ENCODE measurements at places on chromosomes 5 and 9. TPM values are rescaled to one million over a fixed set of nuclear protein-coding genes. Genes with fewer than 3 reads are reported as not detected.
A peak's percentile ranks its signal among the peaks of the same experiment; 100 is the strongest.

GRCh38 chr5:132684922-132685720, 11.3 kb downstream of the IL4 start:
- no peak for DNase-seq

DNA sequence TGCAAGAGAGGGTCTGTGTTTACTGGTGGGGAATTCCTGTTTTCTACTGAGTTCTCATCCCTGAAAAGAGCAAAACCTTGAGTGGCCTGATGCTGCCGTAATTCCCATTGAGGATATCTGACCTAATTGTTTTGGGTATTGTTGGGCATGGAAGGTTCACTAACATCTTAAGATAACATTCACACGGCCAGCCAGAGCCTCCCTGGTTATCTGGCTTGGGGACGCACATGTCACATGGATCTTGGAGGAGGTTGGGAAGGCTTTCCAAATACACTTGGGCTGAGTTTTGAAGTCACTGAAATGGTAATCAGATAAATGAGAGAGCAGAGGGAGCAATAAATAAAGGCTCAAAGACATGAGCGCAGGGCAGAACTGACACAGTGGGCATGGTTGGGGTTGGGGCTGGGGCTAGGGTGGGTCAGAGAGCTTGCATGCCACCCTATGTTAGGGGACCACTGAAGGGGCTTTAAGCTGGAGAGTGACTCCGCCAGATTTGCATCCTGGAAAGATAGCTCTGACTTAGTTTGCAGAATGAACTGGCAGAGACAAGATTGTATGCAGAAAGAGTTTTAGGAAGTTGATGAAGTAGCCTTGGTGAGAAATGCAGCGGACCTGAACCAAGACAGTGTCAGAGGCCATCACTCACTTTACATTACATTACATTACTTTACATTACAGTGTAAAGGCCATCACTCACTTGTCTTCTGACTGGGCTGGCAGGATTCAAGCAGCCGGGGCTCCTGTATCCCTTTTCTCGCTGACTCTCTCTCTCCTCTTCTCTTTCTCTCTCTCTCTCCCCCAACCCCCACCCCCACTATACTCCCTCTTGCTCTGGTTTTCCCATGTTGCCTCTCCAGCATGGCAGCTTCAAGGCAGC, 24.2 kb downstream of the SLC1A1 start:
- no peak for DNase-seq

- no peak for DNase-seq
Measured at GRCh38 chr5:157594675-157595459, 19.3 kb upstream of the ADAM19 start.

DNA sequence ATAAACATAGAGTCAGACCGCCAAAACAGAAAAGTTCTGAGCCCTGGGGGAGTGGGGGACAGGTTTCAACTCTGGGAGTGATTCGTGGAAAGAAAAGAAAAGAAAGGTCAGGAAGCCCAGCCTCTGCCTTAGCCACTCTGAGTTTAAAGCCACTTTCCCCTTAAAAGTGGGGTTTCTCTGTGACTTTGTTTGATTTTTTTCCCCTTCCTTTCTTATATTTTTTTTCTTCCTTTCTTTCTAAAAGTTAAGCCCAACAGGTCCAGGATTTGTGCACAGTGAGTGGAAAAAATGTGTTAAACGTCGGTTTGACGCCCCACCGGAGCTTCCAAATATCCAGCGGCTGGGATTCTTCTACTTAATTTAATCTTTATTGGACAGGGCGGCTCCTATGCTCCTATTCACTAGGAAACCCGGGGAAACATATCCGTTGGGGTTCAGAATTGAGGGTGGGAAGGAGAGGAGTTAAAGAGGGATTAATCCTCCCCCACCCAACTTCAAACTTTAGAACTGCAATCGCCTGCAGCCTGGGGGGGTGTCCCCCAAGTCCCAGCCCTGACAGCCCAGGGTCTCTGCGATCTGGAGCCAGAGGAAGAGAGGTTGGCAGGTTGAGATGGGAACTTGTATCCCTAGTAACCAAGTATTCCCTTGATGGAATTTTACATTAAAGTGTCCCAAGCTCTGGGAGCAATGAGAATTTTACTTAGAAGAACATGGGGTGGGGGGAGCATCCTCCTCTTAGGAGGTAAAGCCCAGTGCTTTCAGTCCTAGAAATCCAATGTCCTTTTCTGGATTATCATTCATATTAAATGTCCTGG, 6.3 kb downstream of the NR2F1-AS1 start:
- no peak for DNase-seq

DNA sequence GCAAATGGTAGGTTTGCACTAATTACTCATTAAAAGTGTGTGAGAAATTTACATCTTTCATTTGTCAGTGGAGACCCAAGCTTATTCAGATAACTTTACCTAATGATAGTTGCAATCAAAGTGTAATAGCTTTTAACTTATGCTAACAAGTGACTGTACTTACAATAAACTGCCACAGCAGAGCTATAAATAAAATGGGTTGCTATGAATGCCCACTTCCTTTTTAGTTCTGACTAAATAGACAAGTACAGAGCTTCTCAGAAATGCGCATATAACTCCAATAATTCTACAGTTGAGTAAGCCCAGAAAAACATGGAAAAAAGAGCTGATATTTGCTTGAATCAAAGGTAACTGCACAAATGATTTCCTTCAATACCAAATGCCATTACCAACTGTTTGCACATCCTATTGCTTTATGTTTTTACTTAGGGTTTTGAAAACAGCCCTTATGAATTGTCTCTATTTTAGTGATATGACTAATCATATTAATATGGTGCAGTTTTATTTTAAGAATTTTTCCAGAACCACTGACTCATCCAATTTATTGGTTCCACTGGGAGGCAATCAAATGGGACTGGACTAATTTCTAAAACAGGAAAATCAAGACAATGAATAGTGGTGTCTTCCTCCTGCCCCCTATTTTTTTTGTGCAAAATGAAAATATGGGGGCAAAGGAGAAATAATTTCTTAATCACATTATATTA, 84.1 kb downstream of the PPP2R2B start:
- peak; percentile 29 for DNase-seq

GRCh38 chr5:4189317-4189716, 593.7 kb downstream of the IRX1 start:
- peak; percentile 1 for DNase-seq

- no peak for DNase-seq
Measured at GRCh38 chr5:156838961-156839360, 11.1 kb upstream of the PPP1R2B start.

GRCh38 chr5:135642934-135643333, 64.1 kb upstream of the CXCL14 start:
- no peak for DNase-seq

DNA sequence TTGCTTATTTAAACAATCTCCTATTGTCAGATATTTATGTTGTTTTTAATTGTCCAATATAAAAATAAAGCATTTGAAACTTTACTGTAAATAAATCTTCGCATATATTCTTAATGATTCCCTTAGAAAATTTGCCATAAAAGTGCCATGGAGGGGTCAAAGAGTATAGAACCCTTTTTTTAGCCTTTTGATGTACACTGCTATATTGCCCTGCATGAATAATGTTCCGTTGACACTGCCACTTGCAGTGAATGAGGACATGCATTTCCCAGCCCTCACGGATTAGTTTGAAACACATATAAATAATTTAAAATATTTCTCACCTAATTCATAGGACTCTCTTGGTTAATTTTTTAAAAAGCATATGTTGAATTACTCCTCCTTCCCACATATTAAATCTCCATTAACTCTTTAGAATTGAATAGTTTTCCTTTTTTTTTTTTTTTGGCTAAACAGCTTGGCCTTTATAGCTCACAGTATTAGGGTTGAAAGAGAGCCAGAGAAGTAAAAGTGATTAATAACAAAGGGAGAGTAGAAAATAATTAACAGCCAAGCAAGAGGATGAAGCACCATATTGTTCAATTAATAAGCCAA, 129.8 kb upstream of the SGCD start:
- DNase-seq, result no peak

- peak; percentile 90 for DNase-seq
Measured at GRCh38 chr5:61286446-61287132, 45.5 kb upstream of the ZSWIM6 start.

DNA sequence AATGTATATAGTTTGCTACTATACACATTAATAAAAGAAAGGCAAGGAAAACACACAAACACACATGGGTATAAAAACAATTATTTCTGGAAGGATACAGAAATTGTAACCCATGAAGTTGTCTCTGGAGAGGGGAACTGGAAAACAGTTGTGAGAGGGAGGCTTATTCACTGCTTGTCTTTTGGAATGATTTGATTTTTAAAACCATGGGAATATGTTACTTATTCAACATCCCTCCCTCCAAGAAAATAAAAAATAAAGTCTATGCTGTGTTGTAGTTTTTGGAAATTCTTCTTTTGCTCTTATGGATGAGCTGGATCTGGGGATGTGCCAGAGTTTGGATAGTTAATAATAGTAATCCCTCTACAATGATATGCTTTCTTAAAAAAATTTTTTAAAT, 6.0 kb upstream of the C1QTNF2 start:
- DNase-seq, result no peak

DNA sequence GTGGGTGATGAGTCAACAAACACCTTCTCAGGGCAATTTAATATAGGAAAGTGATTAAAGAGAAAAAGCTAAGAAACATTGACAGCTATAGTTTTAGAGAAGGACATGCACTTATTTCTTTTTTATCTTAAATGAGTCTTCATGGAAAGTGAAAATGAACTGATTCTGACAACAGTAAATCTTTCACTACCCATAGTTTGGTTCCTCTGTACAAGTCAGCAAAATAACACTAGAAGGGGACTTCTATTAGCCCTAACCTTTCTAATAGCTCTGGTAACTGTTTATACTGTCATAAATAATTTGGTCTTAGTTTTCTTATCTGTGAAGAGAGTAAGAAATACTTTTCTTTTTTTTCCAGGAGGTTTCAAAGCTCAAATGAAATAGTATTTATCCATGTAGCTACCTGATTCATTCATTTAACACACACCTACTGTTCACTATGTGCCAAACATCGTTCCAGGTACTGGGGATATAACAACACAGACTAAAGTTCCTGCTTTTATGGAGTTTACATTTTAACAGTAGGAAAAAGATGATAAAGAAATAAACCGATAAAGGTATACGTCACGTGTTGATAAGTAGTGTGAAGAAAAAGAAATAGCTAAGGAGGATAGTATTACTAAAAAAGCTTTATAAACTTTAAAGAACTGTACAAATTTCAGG, 148.2 kb downstream of the PCSK1 start:
- no peak for DNase-seq

GRCh38 chr5:89972901-89973300, 436.7 kb downstream of the CETN3 start:
- DNase-seq, result peak; percentile 34

DNA sequence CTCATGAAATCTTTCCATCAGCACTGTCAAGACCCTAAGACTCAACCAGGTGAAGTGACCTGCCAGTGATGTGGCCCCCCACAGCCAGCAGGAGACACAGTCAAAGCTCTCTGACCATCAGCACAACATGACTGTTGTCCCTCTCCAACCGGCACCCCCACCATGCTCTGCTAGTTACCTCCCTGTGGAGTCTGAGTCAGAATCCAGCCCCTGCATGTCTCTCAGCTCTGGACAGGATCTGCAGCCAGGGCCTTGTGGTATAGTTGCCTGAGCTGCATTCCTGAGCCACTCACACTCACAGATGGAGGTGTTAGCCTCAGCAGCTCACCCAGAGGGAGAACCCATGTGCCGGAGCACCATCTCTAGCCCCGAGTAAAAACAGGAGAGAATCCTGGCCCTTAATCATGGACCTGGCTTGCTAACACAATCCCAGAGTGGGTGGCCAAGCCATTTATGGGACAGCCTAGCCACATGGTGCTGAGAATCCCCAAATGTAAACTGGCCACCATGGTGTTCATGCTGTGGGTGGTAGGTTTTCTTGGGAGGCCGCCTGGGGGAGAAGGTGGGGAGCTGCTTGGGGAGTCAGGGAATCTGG, 237.8 kb downstream of the PAPPA start:
- peak; percentile 89 for DNase-seq

DNA sequence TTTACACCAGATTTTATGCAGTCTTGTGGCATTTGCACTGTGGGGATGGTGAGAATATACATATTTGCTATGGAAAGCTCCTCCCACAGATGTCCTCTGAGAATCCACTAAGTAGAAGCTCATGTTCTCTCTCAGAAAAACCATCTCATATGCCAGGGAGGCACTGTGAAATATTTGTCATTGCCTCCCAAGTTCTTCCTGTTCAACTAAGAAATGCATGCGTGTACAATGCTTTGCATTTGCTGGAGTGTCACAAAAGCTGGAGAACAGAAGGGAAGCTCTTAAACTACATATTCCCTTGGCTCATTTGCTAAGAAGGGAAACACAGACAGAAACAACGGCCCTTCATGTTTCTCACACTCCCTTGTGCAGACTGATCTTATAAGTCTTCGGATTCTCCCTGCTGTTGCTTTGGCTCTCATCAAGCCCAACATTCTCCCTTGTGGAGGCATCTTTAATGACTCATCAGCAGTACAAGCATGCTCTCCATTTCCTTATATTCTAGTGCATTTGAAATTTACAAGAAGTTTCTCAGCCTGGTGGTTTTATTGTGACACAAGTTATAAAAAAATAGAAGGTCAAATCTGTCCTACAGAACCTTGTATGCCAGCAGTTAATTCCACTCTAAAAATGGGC, 220.6 kb downstream of the TRIM36 start:
- no peak for DNase-seq

GRCh38 chr5:129063483-129064113, 31.0 kb upstream of the ISOC1 start:
- no peak for DNase-seq

- peak; percentile 65 for DNase-seq
Measured at GRCh38 chr5:157342822-157343402, 77.0 kb downstream of the CYFIP2 start.

- peak; percentile 16 for DNase-seq
Measured at GRCh38 chr9:38681747-38682227, 38.1 kb downstream of the FAM240B start.

GRCh38 chr5:20604992-20605391, 617.0 kb upstream of the CDH18 start:
- no peak for DNase-seq

- no peak for DNase-seq
Measured at GRCh38 chr5:135031813-135032694, 2.0 kb downstream of the PITX1 start.

GRCh38 chr5:143205883-143206195, 197.6 kb downstream of the NR3C1 start:
- no peak for DNase-seq

- no peak for DNase-seq
Measured at GRCh38 chr5:36786448-36787012, 90.0 kb upstream of the NIPBL start.

GDF9 gene
- total RNA-seq, result not detected

PLPP6 gene
- total RNA-seq, result 7.9 TPM

CDH6 gene
- 7.2 TPM for total RNA-seq

MSX2 gene
- total RNA-seq, result 2.4 TPM

PDE8B gene
- total RNA-seq, result not detected

GABRA1 gene
- not detected for total RNA-seq

C9orf78 gene
- 66.0 TPM for total RNA-seq

MYMK gene
- not detected for total RNA-seq

MZB1 gene
- not detected for total RNA-seq

C5orf58 gene
- total RNA-seq, result not detected

Data from GM23248 (cell line).